Hypothalamus (tissue), 51 donors: ENCODE measurements at places on chromosomes 3 and 15.

GRCh38 chr3:5787861-5788488 is 600.5 kb downstream of the EDEM1 start:
- DNase-seq, result no peak

GRCh38 chr3:186526256-186526606 is 17.9 kb downstream of the CRYGS start:
- DNase-seq, result no peak

- DNase-seq, result no peak
Observed at GRCh38 chr3:185558395-185558794, 6.0 kb upstream of the LIPH start.

- DNase-seq, result no peak
Observed at GRCh38 chr3:16406166-16406565, 107.3 kb downstream of the RFTN1 start.

DNA sequence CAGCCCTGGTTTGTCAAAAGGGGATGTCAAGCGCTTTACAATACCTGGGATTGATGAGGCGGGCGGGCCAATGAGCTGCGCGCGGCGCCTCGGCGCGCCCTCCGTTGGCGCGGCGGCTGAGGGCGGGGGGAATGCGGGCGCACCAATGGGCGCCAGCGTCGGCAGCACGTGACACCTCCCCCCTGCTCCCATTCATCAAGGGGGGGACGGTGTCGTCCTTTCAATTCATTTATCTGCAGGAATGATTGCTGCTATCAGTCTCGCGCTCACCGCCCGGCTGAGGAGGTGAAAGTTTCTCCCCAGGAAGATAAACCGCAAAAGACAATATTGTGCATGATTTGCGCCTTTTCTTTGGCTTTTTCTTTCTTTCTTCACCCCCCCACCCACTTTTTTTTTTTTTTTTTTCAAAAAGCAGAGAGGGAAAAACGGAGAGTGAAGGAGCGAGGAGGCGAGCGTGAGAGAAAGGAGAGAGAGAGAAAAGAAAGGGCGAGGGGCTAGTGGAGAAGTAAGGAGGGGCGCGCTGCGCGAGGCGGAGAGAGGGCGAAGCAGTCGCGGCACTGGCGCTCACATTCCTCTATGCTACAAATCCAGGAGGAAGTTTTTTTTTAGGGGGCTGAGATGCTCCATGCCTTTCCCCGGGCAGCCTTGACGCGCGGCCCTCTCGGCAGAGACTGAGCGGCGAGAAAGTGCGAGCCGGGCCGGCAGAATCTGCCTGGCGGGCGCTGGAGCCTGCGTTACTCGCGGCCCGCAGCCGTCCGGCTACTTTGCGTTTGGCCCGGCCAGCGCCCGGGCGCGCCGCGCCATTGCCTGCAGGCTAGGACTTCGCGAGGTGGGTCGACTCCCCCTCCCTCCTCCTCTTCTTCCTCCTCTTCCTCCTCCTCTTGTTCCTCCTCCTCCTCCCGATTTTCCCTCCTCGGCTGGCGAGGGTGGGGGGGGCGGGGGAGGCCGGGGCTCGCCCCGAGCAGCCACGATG is at the start of gene ZIC1:
Gene ZIC1, plus strand, starts transcription at position 223 of the 973 bp plus-strand sequence. Its CDS starts 748 bp downstream, at position 971.
- peak; percentile 80 for DNase-seq

GRCh38 chr3:172153335-172153861 is 114.0 kb downstream of the FNDC3B start:
- DNase-seq, result peak; percentile 65

DNA sequence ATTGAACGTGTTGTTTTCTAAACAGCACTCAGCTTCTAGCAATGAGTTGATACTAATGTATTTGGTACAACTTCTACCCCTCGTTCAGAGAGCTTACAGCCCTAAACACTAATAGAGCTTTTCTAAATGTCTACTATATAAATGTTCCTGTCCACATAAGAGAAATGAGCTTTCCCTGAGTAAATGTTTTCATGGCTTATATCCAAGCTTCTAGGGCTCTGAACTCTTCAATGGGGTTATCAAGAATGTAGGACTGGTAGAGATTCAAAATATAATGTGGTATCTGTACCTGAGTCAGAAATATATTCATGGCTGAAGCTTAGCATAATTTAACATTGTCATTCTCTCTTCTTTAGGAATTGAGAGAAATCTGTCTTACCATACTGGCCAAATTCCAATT is 73.4 kb downstream of the SERPINI1 start:
- no peak for DNase-seq

- DNase-seq, result no peak
Observed at GRCh38 chr15:51992953-51993352, 21.4 kb upstream of the LEO1 start.

- no peak for DNase-seq
Observed at GRCh38 chr3:99690761-99691369, 52.5 kb downstream of the COL8A1 start.

DNA sequence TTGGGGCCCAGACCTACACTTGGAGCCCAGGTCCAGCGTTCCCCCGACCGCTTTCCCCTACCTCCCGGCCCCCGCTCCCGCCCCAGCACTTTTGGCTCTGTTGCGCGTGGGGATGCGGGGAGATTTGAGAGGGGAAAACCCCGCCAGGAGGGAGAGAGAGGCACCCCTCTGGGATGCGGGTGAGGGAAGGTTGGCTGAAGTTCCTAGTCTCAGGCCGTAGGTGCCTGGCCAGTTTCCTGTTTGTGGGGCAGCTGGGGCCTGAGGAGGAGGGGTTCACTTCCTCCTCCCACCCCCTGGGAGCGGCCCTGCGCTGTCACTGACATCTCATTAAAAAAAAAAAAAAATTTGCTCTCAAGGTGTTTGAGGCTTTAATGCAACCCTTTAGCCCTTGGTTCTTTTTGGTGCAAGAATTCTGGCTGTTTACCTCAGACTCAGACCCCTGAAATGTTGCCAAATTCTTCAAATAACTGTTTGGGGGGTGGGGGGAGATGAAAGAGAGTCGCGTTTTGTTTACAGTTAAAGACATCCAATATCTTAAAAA is 2.6 kb downstream of the FAM43A start:
- no peak for DNase-seq

DNA sequence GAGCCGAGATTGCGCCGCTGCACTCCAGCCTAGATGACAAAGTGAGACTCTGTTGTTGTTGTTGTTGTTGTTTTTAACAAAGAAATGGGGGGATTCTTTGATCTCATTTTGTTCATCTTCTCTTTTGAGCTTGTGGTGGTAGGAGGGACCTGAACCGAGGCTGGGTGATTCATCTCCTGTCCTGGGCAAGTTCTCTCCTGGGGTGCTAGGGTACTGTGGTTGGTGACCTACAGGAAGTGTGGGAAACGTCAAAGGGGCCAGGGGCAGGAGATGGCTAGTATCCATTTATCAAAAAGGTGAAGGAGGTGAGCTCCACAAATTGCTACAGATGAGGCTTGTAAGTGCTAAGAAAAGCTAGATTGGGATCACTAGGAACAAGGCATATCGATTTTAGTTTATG is 14.3 kb downstream of the PPCDC start:
- no peak for DNase-seq

DNA sequence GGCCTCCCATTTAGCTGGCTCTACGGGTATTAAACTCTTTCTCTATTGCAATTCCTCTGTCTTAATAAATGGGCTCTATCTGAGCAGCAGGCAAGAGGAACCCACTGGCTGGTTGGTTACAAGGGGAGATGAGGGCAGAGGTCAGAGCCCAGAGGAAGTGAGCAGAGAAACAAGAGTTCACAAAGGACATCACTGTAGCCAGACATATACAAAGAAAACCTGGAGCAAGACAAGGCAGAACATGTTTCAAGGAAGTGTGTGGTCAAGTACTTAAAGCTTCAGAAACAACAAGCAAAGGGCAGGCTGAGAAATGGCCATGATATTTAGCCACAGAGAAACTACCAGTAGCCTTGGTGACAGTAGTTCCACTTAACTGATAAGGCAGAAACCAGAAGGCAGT is 24.3 kb downstream of the SUSD5 start:
- no peak for DNase-seq
